ENCODE measurements at places on chromosomes 12 and 14.

GRCh38 chr12:122981036-122981471 is 573 bp downstream of the ARL6IP4 start:
- DNase-seq, result no peak

DNA sequence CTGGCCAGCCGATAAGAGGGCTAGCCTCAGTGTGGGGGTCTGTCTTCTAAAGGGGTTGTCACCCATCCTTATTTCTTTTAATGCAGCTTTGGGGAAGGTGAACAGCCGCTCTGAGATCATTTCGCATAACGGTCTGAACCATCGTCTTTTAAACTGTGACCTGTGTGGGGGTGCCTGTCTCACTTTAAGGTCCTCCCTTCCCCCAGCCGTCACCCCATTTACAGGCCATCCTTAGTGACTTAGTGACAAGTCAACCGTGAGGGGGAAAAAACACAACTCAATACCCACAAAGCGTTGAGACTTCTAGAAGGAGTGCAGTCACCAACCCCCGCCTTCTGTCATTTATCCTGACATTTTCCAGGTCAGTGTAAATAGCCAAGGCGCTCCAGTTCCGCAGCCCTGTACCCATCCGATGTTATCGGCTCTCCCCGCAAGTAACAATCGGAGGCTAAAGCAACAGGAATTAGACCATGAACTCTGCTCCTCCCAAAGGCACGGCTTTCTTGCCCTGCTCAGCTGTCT is 505 bp upstream of the DENND5B start:
- DNase-seq, result no peak

DNA sequence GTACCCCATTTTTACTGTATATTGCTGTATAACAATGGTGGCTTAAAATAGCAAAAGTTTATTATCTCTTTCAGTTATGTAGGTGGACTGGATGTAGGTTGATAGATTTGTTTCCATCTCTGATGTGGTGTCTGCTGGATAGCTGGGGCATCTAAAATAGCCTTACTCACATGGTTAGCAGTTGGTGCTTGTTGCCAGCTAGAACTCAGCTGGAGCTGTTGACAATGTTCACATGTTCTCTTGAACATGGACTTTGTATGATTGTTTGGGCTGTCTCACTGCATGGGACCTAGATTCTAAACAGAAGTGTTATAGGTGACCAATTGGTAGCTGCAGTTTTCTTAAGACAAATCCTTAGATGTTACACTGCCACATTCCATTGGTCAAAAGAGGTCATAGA is 126.9 kb downstream of the GPHN start:
- DNase-seq, result no peak

DNA sequence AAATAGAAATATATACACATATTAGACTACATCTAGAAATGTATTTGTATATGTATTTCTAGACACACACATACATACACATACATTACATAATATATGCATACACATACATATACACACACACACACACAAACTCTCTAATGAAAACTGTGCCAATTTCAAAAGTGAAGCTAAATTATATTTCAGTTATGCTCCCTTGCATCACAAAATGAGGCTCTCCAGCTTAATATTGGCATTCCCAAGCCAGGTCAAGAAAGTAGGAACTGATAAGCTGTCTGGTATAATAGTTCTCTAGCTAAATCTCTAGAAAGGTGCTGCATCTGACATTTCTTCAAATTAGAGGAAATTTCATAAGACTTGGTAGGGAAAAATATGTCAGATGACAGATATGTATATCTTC is 56.9 kb downstream of the GARIN6 start:
- no peak for DNase-seq

DNA sequence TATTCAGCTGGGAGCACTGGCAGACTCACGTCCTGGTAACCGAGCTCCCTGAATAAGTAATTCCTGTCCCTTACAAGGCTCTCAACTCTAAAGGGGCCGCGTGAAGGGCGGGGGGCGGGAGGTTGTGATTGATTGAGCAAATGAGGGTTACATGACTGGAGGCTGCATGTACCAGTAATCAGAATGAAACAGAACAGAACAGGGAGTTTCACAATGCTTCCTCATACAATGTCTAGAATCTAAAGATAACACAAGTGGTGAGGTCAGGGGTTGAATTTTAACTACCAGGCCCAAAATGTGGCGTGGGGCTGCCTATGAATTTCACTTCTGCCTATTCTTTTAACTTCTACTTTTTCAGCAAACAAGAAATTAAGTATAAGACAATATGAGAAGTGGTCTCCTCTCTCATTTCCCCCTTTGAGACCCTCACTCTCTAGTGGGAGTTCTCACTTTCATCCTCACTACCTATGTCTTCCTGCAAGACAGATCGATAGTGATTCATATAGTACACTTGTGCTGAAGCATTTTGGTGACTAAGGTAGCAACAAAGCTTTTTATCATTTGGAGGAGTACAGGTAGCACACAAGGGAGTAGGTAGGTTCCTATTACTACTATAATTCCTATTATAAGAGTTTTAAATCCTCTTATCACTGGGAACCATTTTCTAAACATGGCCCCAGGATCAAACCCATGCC is 239.8 kb downstream of the KTN1 start:
- DNase-seq, result no peak

DNA sequence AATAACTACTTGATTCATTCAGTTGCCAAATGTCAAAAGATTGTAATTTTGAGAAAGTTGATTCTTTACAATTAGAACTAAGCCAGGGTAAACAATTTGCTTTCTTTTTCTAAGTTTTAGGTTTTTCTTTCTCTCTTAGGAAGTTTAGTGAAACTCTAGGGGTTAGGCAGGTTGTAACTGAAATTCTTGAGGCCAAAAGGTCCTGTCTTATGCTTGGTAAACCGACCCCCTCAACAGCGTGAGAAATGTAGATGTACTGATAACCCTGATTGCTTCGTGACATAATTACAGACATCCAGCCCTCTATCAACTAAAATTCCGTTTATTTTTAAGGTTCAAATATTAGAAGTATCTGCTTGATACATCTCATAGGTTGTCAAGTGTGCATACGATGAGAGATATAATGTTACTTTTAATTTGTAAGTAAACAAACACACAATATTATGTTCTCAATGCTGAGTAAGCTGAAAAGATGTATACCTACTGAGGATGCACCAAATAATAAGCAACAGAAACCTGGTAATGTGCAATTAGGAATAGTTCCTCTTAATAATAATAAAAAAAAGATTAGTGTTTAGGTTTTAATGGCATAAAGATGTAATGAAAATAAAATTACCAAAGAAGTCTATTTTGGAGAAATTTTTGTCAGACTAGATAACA is 7.2 kb downstream of the FUT8 start:
- DNase-seq, result no peak

DNA sequence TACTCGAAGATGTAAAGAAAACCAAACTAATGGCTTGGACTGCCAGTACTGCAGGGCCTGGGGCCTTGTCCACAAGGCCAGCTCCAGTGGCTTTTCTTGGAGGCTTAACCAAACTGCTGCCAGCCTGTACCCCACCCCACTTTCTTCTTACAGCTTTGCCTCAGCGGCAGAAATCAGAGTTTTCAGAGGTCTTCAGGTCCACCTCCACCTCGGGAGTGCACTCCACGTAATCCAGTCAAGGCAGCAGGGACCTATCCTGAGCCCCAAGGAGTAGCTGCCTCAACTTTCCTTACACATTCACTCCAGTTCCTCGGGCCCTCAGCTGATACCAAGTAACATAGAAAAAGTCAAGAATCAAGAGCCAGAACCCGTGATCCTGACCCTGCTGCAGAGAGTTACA is 19.6 kb downstream of the PRMT8 start:
- DNase-seq, result no peak

DNA sequence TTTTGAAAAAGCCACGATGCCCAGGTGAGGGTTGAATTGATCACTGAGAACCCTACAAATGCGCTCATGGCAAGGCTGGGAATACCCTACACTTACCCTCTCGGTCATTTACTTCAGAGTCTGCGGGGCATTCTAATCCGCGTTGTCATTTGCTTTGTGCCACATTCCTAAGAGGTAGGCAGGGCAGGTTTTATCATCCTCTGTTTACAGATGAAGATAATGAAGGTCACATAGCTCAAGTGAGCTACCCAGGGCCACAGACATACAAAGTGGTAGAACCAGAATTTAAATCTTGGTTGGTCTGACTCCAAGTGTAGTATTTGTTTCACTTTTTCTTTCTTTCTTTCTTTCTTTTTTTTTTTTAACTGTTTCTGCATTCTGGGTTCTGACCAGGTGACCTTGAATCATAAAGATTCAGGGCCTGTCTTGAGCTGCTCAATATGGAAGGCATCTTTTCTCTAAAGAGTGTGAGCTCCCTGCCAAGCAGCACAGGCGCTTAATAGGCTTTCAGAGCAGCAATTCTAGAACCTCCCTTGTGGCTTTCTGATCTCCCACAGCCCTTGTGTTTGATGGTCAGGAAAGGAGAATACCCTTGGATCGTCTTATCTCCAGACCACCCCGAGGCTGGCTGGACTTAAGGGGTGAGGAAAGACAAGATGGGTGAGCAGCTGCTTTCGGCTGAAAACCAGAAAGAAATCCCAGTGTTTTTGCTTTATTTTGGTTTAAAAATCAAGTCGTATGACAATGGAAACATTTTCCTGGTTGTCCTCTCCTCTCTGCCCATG is 662 bp upstream of the BATF start:
- DNase-seq, result no peak

DNA sequence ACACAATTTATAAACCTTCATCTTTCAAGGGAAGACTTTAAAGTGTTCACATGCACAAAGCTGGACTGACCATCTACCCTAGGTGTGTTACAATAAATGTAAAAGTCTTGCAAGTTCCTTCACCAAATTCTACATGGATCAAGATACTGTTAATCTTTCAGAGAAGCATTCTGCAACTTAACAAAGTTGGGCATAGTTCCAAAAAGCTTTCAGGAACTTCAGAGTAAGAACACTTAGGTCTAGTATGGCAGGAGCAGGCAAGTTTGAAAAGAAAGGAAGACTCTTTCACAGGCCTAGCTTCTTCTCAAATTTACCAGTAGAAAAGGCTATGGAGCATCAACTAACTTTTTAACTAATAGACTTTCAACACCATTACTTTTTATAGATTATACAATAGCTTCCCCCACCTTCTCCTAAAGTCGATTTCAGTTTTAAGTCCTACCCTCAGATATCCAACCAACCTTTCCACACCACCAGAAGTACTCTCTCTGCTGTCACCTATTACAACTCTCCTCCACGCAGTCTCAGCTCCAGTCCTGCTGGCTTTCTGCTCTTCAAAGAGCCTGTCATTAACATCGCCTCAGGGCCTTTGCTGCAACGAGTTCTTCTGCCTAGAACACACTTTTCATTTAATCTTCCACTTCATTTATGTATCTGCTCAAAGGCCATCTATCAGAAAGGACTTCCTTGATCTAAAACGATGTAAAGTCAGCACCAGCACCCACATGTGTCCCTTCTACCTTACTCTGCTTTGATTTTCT is 333.9 kb downstream of the CEP128 start:
- DNase-seq, result no peak

- DNase-seq, result no peak
These were observed 65.0 kb downstream of the GCH1 start for GRCh38 chr14:54837508-54838149.

- peak; percentile 39 for DNase-seq
These were observed 1124.7 kb downstream of the FLRT2 start for GRCh38 chr14:86654558-86655184.

DNA sequence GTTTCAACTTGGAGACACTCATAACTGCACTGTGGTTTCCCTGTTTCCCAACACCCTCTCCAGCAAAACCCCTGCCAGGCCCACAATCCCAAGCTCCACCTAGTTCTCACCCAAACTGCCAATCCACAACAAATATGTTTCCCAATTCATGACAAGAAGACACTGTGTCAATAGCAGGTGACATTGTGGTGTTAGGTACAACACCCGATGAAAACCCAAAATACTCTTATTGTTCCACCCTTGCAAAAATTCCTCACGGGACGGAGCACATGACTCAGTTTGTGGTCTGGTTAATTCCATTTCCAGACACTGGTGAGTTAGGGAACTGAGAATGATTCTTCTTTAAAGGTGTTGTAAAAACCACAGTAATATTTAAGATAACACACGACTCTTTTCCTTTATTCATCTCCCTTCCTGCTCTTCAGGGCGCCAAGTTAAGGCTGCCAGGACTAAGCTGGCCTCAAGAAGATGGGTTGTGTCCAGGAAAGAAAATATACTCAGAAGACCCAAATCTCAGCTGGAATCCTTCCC is 735.5 kb downstream of the MED13L start:
- DNase-seq, result no peak

- DNase-seq, result no peak
These were observed 76.1 kb downstream of the GALNT4 start for GRCh38 chr12:89448526-89448925.

GRCh38 chr12:69007855-69008351 is 74.9 kb upstream of the CPM start:
- no peak for DNase-seq

DNA sequence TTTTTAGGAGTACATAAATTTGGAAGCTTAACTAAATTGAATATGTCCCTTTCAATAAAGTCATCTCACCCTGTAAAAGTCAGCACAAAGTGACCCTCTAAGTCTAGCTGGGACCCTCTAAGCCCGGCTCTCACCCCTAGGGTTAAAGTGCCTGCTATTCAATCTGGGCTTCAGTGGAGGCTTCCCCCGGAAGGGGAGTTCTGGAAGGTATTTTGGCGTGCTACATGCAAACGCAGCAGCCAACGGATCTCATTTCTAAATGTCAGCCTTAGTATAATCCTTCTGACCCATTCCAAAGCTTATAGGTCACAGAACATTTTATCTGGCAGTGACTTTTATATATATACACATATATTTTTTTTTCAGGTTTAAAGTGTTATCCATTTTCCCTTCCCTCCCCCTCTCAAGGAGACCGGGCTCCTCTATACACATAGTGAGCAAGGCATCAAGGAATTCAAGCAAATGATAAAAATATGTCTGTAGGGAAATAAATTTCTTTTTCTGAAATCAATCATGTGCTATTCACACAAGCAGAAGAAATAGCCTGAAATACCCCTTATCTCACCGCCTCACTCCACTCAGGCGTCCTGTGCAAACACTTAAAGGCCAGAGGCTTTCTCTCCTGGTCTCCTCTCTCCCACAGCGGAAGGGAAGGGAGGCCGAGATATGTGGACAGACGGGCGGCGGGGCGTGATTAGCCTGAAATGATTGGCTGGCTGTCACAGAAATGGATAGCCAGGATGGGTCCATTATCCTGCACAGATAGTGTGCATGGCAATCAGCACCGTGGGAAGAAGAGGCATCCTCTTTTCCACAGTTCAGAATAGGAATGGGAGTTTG is 301.7 kb downstream of the GALC start:
- DNase-seq, result no peak

- DNase-seq, result no peak
These were observed 3.0 kb downstream of the REM2 start for GRCh38 chr14:22885975-22886374.

- peak; percentile 25 for DNase-seq
These were observed 30.3 kb downstream of the DMAC2L start for GRCh38 chr14:50342221-50343078.

Measured in activated CD4-positive, alpha-beta T cell treated with anti-CD3 and anti-CD28 coated beads, Interleukin-2, Interleukin-4, amounts not matched to agents 100 ng/mL and 50 ng/mL, durations not matched to agents 16 hours and 8 hours (primary cell).